ENCODE measurements at places on chromosomes 5 and 9.
A peak's percentile ranks its signal among the peaks of the same experiment; 100 is the strongest.

DNA sequence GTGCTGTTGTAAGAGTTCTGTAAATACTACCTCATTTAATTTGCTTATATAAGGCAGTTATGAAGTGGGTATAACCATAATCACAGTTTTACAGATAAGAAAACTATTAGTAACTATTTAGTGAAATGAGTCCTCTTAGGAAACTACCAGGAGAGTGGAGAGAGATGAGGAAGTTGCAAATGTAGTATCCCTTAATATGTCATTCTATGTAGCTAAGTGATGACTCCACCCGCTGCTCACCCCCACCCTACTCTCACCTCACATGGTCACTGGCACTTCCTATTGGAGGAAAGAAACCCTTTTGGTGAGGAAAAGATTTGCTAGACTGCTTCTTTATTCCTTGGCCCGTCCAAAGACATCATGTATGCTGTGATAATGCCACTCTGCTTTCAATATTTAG is 241.8 kb upstream of the SLC24A2 start:
- no peak for DNase-seq

- DNase-seq = no peak
Observed at GRCh38 chr5:149017636-149018035, 45.2 kb downstream of the SH3TC2 start.

DNA sequence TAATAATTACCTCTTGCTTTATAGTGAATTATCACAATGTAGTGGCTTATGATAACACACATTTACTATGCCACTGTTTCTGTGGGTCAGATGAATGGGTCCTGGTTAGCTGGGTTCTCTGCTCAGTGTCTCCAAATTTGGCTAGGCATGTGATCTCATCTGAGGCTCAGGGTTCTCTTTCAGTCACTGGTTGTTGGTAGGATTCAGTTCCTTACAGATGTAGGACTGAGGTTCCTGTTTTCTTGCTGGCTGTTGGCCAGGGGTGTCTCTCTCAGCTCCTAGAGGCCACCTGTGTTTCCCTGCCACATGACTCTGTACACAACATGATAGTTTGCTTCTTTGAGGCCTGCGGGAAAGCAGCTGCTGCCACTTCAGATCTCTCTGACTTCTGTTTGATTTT is 7.1 kb downstream of the NFX1 start:
- DNase-seq = no peak

- DNase-seq = peak; percentile 65
Observed at GRCh38 chr9:127555840-127556820, 55.9 kb upstream of the STXBP1 start.

DNA sequence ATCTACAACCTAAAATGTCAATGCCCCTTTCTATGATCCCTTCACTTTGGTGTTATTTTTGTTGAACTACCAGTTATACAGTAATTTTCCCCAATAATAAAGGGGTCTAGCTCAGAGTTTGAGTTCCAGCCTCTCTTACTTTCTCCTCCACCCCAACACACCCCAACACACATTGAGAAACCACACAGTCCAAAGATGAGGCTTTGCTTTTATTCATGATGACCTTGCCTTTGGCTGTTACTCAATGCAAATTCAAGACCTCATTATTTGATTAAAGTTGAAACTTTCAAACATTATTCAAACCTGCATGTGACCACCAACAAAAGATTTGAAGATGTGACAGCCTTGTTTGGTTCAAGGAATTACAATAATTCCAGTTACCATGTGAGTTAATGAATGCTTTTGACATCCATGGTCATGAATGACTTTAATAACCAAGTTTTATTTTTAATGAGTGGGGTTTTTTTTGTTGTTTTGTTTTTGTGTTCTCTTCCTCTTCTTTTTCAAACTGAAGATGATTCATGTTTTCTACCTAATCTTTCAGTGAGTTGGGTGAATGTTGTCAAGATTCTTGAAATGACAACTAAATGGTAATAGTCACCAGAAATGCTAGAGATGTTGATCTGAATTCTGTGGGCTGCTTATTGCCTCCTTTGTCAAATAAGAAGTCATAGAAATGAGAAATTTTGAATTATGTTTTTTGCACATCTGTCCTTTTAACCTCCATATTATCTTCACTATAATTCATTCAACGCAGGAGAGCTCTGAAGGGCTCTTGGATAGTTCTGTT is 106.0 kb downstream of the HACD4 start:
- DNase-seq = no peak

GRCh38 chr9:126984969-126985368 is 70.4 kb downstream of the RALGPS1 start:
- DNase-seq = no peak

DNA sequence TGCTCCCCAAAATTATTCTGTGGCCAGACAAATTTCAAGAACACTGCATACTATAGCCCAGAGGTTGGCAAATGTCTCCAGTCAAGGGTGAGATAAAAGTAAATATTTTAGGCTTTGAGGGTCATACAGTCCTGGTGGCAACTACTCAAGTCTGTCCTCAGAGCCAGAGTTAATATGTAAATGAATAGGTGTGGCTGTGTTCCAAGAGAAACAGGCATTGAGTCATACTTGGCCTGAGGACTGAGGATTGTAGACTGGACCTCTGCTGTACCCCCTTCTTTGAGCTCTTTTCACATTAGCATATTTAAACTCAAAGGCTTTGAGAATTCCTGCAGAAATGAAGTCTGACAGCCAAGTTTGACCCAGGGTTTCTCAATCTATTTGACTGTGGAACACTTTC is 129.2 kb upstream of the PTCH1 start:
- DNase-seq = no peak

GRCh38 chr9:34171753-34172535 is 6.9 kb upstream of the UBAP1 start:
- DNase-seq = peak; percentile 37

DNA sequence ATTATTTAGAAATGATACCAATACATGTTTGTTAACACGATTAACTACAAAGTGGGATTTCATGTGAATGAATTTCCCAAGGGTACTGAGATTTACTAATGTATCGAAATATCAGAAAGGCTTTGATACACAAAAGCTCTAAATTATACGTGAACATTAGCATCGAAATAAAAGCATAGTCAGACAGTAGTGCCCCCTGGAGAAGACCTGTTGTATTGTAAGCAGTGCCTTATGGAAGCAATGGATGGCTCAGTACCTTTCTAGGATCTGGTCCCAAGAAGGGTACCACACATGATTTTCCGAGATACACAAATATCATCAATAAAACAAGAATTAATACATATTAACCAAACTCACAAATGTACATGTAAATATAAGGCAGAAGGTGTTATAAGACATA is 153.8 kb downstream of the CDH12 start:
- no peak for DNase-seq

- DNase-seq = no peak
Observed at GRCh38 chr5:76622973-76623596, at the start of gene F2RL2. F2RL2 (minus strand) TSS chr5:76623403; CDS start chr5:76623230, 173 bp downstream.

DNA sequence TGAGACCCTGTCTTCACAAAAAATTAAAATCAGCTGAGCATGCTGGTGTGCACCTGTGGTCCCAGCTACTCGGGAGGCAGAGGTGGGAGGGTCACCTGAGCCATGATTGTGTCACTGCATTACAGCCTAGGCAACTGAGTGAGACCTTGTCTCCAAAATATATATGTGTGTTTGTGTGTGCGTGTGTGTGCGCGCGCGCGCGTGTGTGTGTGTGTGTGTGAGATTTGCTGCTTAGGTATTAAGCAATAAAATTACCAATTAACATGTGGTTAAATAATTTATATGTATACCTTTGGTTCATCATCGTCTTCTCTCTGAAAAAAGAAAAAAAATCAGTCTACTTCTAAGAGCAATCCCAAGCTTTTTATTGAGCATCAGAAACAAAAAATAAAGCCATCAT is 86.0 kb upstream of the FSD1L start:
- DNase-seq = no peak

- no peak for DNase-seq
Observed at GRCh38 chr5:10297646-10298204, 10.0 kb downstream of the CMBL start.

- DNase-seq = no peak
Observed at GRCh38 chr9:121268851-121269641, 1.1 kb downstream of the GSN start.

DNA sequence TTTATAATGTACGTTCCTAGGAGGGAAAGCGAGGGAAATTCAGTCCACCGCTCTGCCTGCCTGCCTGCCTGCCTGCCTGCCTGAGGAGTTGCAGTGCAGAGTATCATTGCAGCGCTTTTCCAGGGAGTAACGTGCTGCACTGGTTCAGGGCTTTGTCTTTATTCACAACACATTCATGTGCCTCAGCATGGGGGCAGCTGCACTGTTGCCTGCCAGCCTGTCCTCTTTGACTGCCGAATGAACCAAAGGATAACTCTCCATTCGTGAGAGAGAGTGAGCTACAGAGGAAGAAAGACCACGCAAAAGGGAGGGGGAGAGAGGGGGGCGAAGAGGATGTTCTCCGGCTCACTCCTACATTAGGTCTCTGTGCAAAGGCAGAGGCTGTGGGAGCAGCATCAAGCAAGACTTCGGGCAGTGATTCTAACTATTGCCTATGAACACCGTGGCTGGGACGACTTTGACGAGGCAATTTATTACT is 791.2 kb downstream of the MAT2B start:
- DNase-seq = no peak

GRCh38 chr5:11261241-11261640 is 500.2 kb upstream of the DAP start:
- no peak for DNase-seq

- DNase-seq = no peak
Observed at GRCh38 chr5:173742432-173742816, 126.0 kb upstream of the BOD1 start.

DNA sequence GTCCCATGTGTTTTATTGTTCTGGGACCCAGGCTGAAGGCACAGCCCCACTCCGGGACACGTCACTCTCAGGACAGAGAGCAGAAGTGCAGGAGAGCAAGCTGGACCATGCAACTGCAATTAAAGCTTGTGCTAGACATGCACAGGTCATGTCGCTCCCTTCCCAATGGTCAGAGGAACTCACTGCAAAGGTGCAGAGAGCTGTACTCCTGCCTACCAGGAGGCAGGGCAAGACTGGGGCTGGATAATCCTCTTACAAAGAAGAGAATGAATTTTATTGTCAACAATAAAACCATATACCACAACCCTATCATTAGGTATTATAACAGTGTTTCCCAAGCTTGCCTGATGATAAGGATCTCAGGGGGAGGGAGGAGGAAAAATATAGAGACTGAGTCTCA is 74.0 kb upstream of the NEK6 start:
- DNase-seq = no peak

DNA sequence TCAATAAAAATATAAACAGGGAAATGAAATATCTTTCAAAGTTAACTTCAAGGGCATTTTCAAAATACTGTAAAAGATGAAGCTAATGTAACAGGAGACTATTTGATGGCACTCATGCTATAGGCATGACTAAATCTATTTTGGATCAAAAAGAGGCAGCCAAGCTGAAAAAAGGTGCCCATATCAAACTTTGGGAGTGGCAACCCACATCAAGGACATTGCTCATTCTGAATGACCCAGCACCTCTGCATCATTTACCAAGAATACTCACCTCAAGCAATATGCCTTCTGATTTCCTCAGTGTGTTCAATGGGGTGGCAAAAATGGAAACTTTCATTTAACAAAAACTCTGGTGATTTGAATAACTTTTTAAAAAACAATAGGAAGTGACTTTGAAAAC is 853.3 kb downstream of the TLE1 start:
- no peak for DNase-seq

- DNase-seq = no peak
Observed at GRCh38 chr5:166994226-166994625, 1297.2 kb upstream of the WWC1 start.

DNA sequence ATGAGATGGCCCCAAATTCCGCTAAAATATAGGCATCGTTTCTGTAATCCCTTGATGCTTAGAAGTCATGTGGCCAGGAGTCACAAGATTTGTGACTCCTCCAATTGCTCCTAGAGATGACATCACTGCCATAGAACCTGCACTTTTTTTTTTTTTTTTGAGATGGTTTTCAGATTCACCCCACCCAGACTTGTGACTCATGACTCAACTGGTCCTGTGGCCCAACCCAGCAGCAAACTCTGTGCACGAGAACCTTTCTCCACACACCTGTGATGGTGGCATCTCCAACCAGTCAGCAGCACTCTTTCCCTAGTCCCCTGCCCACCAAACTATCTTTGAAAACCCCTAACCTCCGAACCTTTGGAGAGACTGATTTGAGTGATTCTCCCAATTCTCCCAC is 414.0 kb downstream of the MED10 start:
- no peak for DNase-seq

GRCh38 chr5:101080462-101081240 is 177.6 kb upstream of the ST8SIA4 start:
- DNase-seq = no peak

DNA sequence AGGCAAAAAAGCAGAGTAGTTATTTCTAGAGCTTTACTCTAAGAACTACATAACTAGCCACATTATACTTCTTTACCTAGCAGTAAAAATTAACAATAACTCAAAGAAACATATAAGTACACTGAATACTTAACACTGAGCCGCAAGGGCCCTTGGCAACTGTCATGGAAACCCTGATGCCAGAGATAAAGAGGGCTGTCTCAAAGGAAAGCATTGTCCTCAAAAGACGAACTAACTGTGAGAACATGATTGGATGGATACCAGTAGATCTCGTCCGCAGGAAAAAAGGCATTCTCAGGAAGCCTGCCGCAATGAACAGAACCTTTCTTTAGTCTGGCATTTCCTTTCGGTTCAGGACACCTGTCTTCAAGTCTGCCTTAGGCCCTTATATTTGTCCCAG is 379.0 kb upstream of the SLC30A5 start:
- DNase-seq = no peak

DNA sequence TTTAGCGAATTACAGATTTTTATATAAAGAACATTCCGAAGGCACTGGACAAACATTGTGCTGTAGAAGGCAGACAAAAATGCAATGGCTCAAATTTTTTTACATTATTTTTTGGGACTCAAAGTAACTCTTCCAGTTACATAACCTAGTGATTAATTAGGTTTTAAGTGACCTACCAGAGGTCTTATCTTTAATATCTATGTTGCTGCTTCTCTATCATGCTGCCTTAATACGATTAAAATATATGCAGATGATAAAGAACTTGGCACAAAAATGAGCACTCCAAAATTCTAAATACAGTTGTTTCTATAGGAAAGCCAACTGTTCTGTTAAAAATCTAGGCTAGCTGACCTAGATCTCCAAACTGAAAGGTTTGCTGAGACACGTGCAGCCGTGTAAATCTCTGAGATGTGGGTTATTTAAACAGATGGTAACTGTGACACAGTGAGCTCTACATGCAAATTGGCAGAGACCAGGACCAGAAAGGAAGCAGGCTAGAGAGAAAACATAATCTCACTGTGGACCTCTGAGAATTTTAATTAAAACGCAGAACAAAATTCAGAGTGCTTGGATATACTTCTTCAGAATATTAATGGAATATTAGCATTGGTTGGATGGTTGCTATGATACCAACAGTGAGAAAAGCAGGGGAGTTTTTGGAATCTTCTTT is 56.2 kb downstream of the CAMK4 start:
- DNase-seq = no peak
